ENCODE measurements at places on chromosomes 6 and 20.

- no peak for DNase-seq
Measured at GRCh38 chr6:79898076-79898475, 49.3 kb downstream of the ELOVL4 start.

- no peak for DNase-seq
Measured at GRCh38 chr6:141664744-141665143, 468.0 kb upstream of the GJE1 start.

GRCh38 chr6:150753371-150754064 lies 112.0 kb upstream of the MTHFD1L start:
- DNase-seq: no peak

DNA sequence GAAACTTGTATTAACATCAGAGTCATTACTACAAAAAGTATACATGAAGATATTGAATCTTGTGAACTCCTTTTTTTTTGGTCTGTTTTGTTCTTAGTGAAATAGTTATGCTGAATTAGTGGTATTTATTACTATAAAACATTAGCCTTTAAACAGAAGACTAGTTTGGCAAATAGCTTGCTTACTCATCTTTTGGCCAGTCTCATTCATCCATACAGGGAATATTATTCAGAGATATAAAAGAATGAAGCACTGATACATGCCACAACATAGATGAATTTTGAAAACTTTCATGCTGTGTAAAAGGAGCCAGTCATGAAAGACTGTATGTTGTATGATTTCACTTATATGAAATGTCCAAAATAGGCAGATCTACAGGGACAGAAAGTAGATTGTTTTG lies 205.9 kb downstream of the ZFAND3 start:
- no peak for DNase-seq

DNA sequence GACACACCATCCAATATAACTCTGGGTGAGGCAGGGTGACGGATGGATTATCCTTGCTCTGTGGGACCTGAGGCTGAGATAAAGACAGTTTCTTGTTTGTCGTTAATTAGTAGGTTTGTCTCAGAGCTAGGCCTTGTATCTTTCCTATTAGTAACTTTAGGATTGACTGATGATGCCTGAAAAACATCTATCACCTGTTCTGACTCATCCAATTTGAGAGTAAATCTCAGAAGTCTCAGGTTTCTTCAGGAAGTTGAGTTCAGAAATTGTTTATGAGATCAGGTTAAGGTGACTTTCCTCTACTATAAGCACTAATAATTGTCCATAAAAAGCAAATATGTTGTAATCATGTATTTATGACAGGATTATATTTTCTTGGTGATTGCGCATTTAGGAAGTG lies 129.5 kb upstream of the SUPT3H start:
- no peak for DNase-seq

- no peak for DNase-seq
Measured at GRCh38 chr6:97053643-97054411, 129.3 kb downstream of the KLHL32 start.

- DNase-seq: no peak
Measured at GRCh38 chr6:67131827-67132226, 1424.8 kb upstream of the EYS start.

GRCh38 chr6:131602781-131603312 lies 25.2 kb downstream of the MED23 start:
- DNase-seq: peak; percentile 79
